ENCODE measurements at places on chromosomes 6 and 20. TPM values are rescaled to one million over a fixed set of nuclear protein-coding genes. Genes with fewer than 3 reads are reported as not detected.
A peak's percentile ranks its signal among the peaks of the same experiment; 100 is the strongest.

GPR31 gene
- polyA plus RNA-seq: not detected

RFX6 gene
- not detected for polyA plus RNA-seq

PACRG gene
- 1.2 TPM for polyA plus RNA-seq

C2 gene
- not detected for polyA plus RNA-seq

KCNQ5 gene
- 2.5 TPM for polyA plus RNA-seq

SLC13A3 gene
- not detected for polyA plus RNA-seq

- H3K4me3 ChIP-seq: no peak overlapping the region
- no peak overlapping the region for H3K27ac ChIP-seq
- no peaks in the 10 kb centered on the region for H3K36me3 ChIP-seq
- H3K4me1 ChIP-seq: peaks cover 13% of the 10 kb centered on the region
- no peaks in the 10 kb centered on the region for H3K27me3 ChIP-seq
- no peak for DNase-seq
These were observed 20.5 kb downstream of the BCAS4 start for GRCh38 chr20:50815162-50815989.

- H3K4me1 ChIP-seq: peaks cover 8% of the 10 kb centered on the region
- no peaks in the 10 kb centered on the region for H3K36me3 ChIP-seq
- H3K27me3 ChIP-seq: peaks cover 3% of the 10 kb centered on the region
- no peak within 1 kb of the TSS for H3K4me3 ChIP-seq
- no peak for DNase-seq
These were observed at the start of gene SLC26A8 for GRCh38 chr6:36023996-36024795. Gene SLC26A8 (minus strand): TSS chr6:36024641. CDS start chr6:36019707, 4,934 bp downstream.

GRCh38 chr6:78883651-78884050, 16.3 kb downstream of the IRAK1BP1 start:
- no peak overlapping the region for H3K27ac ChIP-seq
- DNase-seq: no peak
- no peaks in the 10 kb centered on the region for H3K36me3 ChIP-seq
- no peak overlapping the region for H3K4me3 ChIP-seq

DNA sequence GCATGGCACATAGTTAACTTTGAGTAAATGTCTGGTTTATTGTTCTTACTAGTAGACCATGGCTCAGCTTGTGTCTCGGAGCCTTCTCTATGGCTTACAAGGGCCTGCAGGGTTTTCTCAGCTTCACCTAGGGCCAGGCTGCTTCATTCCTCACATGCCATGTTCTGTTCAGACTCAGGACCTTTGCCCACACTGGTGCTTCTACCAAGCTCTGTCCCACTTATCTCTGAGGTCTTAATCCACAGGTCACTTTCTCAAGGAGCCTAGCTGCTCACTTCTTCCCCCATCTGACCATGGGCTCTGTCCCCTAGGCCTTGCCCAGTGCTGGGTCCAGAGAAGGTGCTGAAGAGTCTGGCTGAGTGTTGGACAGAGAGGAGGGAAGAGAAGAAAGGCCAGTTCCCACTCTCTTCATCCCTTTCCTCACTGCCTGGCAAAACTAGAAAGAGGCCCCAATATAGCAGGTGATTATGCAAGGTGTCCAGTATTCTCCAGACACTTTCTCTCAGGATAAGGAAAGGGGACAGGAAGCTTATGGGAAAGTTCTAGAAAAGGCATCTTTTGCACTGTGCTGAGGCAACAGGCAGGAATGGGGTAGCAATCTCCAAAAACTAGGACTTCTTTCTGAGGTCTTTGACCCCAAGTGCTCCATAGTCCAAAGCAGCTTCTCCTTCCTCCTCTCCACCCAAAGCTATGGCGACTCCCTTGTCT, 40.0 kb downstream of the COX4I2 start:
- no peak for DNase-seq
- H3K4me3 ChIP-seq: peak overlapping the region; percentile 34
- peaks cover 21% of the 10 kb centered on the region for H3K36me3 ChIP-seq
- H3K4me1 ChIP-seq: peaks cover 81% of the 10 kb centered on the region
- peak overlapping the region; percentile 89 for H3K27ac ChIP-seq

DNA sequence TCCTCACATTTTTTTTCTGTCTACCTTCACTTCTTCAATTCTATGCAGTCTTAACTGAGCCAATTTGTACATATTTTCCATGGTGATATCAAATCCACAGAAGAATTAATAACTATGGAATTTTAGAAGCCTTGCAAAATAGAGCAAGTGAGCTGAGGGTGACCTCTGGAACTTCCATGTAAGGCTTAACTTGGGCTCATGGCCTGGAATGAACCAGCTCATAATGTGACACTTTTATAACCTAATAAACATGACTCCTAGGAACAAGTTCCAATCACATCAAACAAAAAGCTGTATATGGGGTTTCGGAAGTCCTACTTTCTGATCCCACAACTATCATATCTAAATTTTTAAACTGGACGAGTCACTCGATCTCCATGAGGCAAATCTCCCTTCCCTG, 232.4 kb downstream of the FOXA2 start:
- no peaks in the 10 kb centered on the region for H3K36me3 ChIP-seq
- DNase-seq: no peak
- no peak overlapping the region for H3K4me3 ChIP-seq
- no peaks in the 10 kb centered on the region for H3K4me1 ChIP-seq

GRCh38 chr6:164929408-164929977, 379.9 kb downstream of the C6orf118 start:
- H3K4me3 ChIP-seq: no peak overlapping the region
- DNase-seq: no peak

GRCh38 chr6:18183766-18184165, 28.5 kb downstream of the KDM1B start:
- no peak for DNase-seq
- peaks cover 15% of the 10 kb centered on the region for H3K36me3 ChIP-seq
- H3K27me3 ChIP-seq: no peaks in the 10 kb centered on the region
